ENCODE measurements at places on chromosomes 16 and 17.
A peak's percentile ranks its signal among the peaks of the same experiment; 100 is the strongest.

DNA sequence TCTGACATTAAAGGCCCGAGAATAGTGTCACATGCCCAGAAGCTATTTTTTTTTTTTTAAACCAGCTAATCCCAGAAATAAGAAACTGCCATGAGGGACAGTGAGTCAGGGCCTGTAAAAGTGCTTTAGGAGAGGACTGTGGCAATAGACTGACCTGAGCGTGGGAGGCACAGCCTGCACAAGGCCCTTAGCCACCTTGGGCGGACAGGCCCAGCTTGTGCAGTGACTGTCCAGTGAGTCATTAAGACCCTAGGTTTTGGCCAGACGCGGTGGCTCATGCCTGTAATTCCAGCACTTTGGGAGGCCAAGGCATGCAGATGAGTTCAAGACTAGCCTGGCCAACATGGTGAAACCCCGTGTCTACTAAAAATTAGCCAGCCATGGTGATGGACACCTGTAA lies 343.0 kb upstream of the ZFHX3 start:
- no peak for DNase-seq

DNA sequence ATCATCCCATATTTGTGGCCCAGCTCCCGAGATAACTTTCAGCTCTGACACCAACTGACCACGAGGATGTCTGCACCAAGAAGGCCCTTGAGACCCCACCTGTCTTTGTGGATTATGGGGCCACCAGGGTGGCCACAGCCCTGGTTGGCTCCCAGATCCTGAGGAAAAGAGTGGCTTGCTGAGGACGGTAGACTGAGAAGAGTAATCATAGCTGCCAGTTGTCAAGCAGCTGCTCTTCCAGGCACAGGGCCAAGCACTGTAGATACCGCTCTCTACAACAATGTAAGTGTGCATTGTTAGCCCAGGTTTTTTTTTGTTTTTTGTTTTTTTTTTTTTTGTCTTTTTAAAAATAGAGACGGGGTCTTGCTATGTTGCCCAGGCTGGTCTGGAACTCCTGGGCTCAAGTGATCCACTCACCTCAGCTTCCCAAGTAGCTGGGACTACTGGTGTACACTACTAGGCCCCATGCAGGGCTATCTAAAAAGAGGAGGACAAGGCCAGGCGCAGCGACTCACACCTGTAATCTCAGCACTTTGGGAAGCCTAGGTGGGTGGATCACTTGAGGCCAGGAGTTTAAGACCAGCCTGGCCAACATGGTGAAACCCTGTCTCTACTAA lies 9.6 kb downstream of the ZNF205 start:
- no peak for DNase-seq

GRCh38 chr16:17266608-17267313 lies 204.0 kb downstream of the XYLT1 start:
- DNase-seq = no peak

GRCh38 chr16:53827741-53828140 lies 123.8 kb downstream of the FTO start:
- no peak for DNase-seq

DNA sequence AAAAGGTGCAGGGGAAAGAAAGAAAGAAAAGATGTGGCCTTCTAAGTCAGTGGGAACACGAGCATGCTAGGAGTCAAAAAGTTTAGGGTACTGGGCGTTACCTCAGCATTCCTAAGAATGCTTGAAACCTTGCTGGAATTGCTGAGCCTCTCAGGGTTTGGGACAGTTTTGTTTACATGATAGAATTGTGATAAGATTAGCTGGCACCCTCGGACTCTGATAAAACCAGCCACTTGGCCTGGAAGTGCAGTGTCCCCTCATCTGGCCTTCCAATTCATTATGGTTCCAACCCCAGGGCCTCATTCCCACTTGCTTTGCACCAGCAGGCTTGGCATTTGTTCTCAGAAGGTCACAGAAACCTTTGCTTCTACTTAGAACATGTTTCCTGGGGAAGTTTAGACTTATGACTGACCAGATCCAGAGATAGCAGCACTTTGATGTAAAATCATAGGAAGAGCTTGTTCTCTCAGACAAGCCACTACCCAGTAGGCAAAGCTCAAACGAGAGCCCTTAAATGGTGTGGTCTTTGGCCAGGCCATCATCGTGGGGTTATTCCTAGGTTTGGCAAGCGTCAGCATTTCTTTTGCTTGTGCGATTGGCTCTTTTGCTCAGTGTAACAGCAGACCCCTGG lies 8.0 kb downstream of the SGF29 start:
- no peak for DNase-seq

DNA sequence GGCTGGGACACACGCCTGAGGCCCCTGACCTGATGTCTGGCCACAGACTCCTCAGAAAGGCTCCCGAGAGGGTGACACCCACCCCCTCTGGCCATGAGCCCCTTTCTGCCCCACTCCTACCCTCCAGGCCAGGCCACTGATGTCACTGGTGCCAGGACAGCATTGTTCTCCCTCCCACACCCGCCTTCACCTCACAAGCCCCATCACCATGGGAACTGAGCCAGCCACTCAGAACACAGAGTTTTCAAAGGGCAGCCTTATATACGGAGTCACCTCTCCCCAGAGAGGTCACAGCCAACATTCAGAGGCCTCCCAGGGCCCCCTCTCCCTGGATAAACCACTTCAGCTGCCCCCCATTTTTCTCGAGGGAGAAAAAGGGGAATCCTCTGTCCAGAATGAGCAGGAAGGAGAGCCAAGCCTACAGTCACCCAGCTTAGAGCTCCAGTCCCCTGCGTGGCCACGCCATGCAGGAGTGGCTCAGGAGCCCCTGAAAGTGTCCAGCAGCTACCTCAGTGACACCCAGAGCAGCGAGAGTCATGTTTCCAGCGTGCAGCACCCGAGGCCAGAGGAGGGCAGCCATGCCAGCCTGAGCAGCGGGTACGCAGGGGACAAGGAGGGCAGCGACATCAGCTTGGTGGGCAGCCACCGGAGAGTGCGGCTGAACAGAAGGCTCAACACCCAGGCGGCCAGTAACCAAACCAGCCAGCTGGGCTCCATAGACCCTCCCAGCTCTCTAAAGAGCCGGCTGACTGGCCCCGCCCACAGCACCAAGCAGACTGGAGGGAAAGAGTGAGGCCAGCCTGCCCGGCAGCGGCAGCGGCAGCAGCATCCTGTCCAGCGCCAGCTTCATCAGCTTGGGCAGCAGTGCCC lies at the start of gene C16orf82:
TSS of gene C16orf82 (plus strand) at position 260 of the 870 bp plus-strand sequence.
- DNase-seq = no peak

GRCh38 chr17:538181-538973 lies 176.3 kb downstream of the VPS53 start:
- no peak for DNase-seq

DNA sequence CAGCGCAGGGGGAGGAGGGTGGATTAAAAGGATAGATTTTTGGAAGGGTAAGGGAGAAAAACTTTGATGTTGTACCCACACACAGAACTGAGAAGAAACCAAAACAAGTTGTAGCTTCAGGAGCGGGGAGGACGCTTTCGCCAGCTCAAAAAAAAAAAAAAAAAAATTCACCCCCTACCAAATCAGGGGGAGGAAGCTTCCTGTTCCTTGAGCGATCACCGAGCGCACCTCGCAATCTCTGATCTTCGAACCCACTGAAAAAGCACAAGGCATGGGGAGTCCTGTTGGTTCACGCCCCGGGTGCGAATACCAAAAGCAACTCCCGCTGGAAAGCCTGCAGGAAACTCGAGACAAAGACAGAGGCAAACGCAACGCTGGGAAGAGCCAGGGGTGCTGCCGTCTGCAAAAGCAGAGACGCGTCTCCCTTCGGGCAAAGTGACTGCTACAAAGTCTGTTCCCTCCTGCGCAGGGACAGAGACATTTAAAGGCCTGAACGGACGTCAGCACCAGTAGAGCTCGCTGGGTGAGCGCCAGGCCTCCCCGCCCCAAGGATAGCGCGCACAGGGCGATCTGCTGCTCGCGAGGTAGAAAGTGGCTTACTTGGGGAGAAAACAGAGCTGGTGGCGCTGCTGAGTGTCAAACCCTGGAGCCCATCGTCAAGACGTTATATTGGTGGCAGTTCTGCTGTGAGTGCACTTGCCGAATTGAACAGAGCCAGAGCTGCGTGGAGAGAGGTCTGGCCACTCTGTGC lies 190.4 kb downstream of the USP22 start:
- DNase-seq = no peak

DNA sequence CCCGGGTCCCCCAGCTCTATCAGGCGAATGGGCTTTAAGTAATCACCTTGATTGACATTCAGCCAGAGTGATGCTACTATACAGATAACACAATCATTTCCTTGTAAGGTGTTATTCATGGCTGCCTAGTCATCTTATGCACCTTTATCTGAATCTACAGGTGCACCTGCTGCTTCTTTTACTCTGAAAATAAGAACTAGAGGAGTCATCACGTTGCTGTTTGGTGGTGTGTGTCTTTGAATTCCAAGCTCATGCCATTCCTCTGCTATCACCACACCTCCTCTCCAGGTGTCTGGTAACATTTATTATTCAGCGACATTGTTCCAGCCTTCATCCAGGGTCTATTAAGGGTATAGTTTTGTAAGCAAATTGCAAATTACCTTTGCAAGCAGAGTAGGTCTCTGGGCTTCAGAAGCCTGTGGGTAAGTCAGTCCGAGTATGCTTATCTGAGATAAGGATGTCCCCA lies 51.9 kb downstream of the NOS2 start:
- DNase-seq = no peak

- no peak for DNase-seq
Observed at GRCh38 chr17:11950771-11951519, 46.3 kb downstream of the ZNF18 start.

DNA sequence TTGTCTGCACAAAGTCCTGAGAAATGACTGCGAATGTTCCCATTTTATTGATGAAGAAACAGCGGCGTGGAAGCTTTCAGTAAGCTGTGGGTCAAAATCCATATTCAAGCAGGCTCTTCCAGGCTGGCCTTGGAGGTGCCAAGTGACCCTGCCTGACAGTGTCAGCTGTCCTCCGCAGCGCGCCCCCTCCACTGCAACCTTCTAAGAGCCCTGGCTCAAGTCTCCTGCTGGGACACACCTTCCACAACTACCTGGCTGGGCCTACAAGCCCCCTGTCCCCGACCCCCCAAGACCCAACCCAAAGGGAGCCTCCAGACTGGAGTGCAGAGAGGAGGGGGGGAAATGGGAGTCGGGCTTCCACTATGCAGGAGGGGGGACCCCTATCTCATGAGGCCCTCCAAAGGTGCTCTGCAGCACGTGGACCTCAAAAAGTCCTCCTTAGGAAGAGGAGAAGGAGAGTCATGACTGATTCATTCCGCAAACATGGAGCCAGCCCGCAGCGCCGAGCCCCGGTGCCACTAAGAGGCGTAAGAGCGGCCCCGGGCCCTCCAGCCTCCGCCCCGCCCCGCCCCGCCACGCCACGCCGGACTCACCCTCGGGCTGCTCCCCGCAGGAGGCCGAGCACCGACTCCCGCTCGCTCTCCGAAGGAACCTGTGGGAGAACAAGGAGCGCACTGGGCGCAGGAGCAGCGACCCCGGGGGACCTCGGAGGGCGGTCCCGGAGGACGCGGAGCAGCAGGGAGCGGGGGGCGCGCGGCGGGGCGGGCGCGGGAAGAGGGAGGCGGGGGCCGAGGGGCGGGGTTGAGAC lies 574 bp downstream of the MPP3 start:
- peak; percentile 18 for DNase-seq

DNA sequence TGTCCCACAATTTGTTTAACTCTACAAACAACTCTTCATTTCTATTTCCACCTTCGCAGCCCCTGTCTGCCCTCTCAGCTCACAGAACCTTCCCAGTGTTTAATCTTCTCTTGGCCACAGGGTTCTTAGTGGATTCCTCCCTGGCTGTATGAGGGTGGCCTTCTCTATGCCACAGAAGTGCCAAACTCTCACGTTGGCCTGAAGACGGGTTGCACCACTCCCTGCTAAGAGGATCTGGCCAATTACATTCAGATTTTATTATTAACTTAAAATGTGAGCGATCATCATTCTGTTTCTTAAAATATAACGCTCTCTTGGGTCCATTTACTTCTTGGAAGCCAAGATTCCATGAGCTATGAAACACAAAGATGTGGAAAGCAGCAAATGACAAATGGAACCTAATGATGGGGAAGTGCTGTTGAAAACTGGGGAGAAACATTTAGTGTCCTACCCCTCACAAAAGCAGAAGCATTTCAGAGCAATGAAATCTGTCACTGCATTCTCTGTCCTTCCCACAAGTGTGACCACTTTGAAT lies 91.3 kb upstream of the NOG start:
- no peak for DNase-seq

DNA sequence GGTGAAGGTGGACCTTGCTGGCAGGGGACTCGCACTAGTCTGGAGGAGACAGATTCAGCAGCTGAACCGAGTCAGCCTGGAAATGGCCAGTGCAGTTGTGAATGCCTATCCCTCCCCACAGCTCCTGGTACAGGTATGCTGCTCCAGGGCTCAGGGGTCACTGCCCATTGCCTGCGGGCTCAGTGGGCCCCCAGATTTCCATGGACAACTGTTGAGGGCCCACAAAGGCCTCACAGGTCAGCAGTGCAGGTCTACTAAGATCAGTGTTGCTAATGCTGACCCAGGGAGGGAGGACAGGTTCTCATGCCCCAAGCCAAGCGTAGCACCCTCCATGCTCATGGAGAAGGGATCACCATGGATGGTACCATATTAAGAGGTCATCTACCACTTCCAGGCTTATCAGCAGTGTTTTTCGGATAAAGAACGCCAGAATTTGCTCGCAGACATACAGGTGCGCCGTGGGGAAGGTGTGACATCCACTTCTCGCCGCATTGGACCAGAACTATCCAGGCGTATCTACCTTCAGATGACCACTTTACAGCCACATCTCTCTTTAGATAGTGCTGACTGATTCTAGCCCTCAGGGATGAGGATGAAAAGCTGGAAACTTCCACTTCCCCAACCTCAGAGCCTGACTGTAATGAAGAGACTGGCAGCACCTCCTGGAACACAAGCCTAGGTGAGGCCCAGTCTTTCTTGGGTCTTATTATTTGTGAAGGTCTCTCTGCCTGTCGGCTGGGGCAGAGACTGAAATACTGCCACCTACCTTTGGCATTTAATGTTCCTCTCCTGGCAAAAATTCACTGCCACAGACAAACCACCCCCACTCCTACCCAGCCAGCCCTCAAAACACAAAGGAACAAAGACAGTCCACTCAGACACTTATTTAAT lies 7.6 kb downstream of the EME1 start:
- no peak for DNase-seq

- DNase-seq = no peak
Observed at GRCh38 chr16:28609631-28610594, at the start of gene SULT1A1. Gene SULT1A1, minus strand, starts transcription at chr16:28610044. Its CDS starts 1,189 bp downstream, at chr16:28608855.
